ENCODE measurements at places on chromosomes 13 and 19.

DNA sequence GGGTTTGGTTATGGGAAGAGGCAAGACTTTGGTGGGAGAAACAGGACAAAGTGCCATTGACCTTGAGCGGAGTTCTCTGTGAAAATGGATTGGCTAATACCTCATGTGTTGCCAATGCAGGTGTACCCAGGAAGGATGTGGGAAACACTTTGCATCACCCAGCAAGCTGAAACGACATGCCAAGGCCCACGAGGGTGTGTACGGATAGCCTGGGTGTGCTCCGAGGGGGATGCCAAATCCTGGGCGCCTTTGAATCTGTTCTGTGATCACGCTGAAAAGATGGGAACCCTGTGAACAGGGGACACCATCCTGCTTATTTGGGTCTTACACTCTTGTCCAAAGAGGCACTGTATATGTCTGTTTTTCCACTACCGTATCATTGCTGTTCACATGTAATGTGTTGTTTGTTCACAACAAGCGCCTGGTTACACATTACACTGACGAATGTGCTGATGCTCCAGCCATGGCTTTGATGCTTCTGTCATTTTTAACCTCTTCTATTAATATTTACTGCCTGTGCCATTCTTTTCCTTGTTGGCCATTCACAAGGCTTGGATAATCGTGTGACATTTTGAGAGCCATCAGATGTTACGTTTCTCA is 8.3 kb downstream of the GTF3A start:
- no peak for DNase-seq

GRCh38 chr19:2771786-2772674 is 11.0 kb downstream of the SGTA start:
- no peak for DNase-seq

GRCh38 chr19:32873247-32873959 is 3.8 kb upstream of the SLC7A9 start:
- no peak for DNase-seq

DNA sequence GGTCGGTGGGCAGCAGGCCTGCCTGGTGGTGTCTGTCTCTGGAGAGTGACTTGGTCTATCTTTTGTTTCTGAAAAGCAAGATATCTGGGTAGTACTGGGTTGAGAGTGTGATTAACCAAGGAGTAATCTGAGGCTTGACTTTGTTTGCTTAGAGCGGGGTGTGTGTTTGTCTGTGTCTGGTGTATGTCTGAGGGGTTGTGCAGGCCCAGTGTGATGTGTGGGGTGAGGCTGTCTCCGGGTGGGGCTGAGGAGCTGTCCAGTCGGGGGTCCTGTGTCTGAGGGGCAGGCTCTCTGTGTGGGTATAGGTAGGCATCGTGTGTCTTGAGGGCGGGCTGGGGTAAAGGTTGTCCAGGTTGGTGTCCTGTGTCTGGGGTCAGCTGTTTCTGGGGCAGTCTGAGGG is 11.1 kb upstream of the TIMM50 start:
- no peak for DNase-seq

DNA sequence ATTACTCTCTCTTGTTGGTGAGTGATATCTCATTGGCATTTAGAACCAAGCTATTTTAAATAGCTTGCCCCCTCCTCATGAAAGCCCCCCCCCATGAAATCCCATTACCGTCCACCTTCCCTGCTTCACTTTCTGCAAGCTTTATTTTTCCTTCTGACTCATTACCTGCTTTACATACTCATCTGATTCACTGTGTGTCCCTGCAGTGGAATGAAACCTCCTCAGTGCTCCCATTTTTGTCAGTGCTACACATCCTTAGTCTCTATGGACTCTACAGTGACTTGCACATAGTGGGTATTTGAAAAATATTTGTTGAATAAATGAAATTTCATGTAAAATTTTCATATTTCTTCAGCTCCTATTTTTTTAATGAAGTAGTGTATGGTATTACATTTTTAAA is 62.3 kb downstream of the DOCK9 start:
- DNase-seq: no peak

- no peak for DNase-seq
Measured at GRCh38 chr13:34037636-34038540, 219.9 kb downstream of the RFC3 start.

GRCh38 chr19:49555600-49556411 is 24.6 kb downstream of the NOSIP start:
- peak; percentile 70 for DNase-seq

DNA sequence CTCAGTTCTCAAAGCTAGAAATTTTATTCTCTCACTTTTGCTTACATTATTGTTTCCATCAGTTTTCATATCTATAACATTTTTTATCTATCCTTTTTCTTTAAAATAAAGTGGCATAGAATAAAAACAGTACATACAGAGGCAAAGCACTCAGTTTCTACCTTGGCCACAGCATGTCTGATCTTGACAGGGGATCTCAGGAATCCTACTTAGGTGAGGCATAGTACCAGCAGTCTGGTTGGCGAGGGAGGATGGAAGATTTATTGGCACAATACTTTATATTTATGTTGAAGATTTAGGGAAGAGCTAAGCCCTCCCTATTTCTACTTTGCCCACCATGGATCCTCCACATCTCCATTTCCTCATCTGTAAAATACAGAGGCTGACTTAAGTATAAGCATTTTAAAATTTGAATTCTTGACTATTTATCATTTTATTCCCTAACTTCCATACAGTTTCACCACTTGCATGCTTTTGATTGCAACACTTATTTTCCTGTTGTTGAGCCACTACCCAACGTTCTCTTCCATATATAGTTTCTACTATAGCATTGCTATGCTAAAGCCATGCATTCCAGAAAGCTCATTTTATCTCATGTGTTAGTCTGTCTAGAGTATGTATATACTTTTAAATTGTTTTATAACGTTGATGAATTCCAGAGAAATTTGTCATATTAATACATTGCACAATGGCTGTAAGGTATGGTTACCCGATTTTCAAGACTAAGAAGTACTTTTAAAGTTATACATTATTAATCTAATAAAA is 506.7 kb downstream of the KCTD12 start:
- DNase-seq: no peak

DNA sequence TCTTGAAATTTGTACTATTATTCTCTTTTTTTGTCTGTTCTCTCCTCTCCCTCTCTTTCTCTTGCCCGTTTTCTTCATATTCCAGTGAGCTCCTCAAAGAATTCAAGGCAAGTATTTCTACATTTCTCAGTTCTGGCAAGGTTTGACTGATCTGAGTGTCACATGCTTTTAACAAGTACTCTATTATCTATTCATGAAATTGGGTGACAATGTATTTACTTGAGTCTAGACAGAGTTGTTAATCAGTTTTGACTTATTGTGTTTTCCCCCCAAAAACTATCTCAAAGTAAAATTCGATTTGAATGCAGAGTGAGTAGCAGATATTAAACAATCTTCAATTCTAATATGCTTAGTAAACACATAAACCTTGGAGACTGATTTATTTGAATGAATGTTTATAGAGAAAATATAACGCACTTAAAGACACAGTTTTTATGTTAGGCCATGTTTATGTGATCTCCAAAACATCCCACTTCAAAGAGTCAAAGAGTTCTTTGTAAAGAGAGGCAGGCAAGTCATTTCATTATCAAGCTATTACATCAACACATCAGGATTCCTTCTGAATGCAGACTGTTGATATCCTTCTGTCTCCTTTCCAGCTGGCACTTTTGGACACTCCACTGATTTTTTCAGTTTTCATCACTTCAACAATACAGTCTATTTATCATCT is 166.6 kb downstream of the SLITRK6 start:
- DNase-seq: no peak

DNA sequence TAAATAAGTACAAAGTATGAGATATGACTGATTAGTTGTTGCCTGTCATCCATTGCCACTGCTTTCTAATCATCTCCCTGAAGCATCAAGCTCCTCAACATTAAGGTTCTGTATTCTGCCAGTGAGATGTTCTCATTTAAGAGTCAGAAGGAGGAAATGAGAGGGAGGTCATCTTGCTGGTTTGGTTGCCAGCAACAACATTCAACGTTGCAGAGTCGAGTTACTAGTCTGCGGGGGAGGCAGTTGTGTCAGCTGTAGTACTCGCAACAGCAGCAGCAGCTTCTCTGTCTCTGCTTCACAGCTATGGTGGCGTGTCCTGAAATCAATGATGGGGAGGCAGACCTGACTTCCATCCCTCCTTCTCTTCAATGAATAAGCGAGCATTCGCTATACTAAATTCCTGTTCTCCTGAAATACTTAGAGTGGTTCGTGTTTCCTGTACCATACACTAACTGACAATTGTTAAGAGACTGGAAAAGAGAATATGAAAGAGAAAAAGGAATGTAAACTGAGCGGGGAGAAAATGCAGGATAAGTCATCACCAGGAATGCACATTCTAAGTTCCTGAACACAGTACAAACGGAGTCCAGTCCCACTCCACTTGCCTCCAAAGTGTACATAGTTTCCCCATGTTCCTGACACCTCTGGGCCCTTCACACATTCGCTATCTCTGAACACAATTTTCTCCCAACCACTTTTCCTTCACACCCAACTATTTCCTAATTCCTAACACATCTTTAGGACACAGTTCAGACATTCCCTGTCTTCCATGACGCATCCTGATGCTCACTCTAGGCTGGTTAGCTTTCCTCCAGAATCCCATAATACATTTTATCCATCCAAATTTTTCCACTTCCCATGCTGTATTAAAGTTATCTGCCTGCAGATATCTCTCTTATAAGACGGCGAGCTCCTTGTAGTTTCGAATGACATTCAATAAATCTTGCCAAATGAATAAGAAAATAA is 263.0 kb downstream of the KLF12 start:
- DNase-seq: no peak

DNA sequence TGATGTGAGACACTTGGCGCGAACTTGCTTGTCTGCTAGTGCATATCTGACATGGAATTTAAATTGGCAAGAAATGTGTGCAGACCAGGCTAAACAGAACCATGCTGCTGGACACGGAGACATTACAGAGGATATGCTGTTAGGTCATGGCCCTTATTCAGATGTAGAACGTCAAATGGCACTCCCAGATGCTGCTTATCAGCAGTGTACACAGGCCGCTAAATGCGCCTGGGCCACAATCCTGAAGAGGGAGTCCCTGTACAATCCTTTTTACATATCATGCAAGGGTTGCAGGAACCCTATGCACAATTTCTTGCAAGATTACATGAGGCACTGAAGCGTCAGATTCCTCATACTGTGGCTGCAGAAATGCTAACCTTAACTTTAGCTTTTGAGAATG is 9.3 kb downstream of the ZNF350 start:
- DNase-seq: no peak

GRCh38 chr19:39409208-39410016 is 2.8 kb downstream of the ZFP36 start:
- peak; percentile 53 for DNase-seq

GRCh38 chr13:79614250-79614918 is 133.4 kb downstream of the NDFIP2 start:
- no peak for DNase-seq

- DNase-seq: no peak
Measured at GRCh38 chr13:106033659-106034058, 501.8 kb downstream of the EFNB2 start.

DNA sequence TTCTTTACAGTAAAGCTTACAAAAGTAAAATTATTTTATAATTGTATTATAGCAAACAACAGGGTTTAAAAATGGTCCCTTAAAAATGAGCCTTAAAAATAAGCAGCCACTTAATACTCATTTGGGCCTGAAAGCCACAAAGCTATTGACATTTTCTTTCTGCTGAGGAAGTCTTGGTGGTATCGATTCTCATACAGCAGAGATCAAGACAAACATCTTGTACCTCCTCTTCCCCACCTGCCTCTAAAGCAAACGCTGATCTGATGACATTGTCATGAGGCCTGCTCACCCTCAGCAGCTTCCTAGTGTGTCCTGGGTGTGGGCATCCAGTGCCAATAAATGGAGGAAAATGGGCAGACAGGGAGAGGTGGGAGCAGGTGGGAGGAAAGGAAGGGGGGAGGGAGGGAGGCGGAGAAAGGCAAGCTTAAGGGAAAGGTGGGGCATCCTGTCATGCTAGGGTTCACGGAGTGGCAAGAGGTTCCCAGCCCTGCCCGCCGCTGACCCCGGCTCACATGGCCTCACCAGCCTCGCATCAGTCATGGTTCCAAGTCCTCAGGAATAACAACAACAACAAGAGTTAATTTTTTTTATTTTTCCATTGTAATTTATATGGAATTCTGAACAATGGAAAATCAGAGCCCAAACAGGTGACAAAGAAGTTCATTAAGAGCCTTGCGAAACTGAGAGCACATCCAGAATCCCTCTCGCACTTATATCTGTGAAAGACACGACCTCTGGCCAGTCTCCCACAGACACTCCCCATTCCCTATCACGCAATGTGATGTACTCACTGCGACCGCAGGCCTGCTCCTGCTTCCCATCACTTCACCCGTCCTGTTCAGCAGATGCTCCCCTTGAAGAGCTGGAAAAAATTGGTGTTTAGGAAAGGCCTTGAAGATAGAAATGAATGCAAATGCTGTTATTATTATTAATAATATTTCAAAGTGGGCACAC is 15.1 kb upstream of the ATP11A start:
- DNase-seq: no peak

GRCh38 chr19:44845612-44846454 is at the start of gene NECTIN2:
NECTIN2 (plus strand) TSS chr19:44846297; CDS start chr19:44846526, 229 bp downstream.
- peak; percentile 98 for DNase-seq

DNA sequence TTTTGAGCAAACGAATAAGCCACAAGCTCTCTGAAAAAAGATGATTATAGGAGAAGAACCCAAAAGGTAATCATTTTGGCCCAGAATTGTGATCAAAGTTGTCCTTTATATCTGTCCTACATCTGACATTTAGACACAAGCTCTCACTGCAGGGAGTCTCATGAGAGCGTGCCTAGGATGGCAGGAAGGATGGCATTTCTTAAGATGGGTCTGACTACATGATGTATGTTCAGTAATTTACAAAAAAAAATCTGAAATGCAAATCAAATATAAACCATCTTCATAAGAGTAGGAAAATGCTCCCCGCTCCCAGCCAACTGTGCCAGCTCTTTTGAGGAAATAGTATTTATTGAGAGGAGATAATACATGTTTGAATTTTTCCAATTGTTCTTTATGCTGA is 81.0 kb upstream of the MBNL2 start:
- no peak for DNase-seq

DNA sequence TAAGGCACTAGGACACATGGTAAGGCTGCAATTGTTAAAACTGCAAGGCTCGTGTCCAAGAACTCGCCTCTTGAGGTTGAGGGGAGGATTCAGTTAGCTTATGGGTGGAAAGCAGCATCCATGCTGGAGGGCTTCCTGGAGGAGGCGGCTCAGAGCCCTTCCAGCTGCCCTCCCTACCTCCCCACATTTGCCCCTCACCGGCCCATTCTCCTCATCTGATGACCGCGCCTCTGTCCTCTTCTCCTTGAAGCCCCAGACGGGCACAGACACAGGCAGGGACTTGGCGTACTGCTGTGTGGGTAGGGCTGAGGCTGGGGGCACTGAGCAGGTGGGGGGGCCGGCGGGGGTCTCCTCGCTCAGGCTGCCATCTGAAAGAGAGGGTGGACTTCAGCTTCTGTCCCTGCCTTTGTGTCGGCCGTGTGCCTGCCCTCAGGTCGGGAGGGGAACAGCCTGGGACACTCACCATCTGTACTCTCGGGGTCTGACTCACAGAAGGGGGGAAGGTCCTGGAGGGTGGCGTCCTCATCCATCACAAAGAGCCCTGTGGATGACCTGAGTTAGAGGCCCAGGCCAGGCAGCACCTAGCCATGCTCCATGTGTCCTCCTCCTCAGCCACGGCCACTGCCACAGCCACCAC is 4.1 kb upstream of the PNKP start:
- no peak for DNase-seq

GRCh38 chr13:44207476-44207875 is 166.1 kb upstream of the SERP2 start:
- DNase-seq: no peak

GRCh38 chr13:59201841-59202240 is 961.9 kb downstream of the DIAPH3 start:
- DNase-seq: no peak

GRCh38 chr19:56217039-56217949 is 15.2 kb downstream of the ZSCAN5C start:
- DNase-seq: peak; percentile 78
